Endodermal cell (in vitro differentiated cells): ENCODE measurements at places on chromosomes 1 and 21.

DNA sequence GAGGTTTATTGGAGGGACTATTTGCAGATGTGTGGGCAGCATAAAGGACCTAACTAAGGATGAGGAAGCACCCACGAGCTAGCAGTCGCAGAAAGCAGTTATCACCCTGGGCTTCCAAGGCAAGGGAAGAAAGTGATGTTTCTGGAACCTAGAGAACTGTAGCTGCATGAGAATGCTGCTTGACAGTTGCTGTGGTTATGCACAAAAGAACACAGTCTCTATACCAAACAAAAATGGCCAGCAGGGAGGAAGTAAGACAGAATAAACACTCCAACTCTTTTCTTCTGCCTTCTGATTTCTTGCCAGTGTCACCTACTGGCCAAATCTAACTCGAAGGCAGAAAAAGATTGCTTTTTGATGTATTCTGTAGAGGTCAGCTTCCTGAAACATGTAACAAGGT is 190.2 kb downstream of the RASAL2 start:
- DNase-seq, result no peak

DNA sequence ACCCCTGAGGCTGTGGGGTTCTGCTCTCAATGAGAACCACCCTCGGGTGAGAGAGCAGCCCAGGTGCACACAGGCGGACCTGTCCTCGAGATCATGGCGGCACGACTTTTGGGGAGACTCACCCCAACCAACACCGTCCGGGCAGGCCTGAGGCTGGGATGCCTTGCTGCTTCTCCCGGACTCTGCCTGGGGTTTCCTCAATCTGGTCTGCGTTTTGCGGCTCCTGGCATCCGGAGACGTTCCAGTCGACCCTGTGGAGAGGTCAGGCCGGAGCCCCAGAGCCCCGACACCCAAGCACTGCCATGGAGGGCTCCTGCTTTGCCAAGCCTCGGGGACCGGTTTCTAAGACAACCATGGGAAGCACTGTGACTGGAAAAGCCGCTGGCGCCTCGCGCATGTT is 3879.7 kb downstream of the SRGAP2C start:
- DNase-seq, result no peak

- no peak for DNase-seq
Measured at GRCh38 chr1:16266411-16267118, 29.6 kb upstream of the CPLANE2 start.

DNA sequence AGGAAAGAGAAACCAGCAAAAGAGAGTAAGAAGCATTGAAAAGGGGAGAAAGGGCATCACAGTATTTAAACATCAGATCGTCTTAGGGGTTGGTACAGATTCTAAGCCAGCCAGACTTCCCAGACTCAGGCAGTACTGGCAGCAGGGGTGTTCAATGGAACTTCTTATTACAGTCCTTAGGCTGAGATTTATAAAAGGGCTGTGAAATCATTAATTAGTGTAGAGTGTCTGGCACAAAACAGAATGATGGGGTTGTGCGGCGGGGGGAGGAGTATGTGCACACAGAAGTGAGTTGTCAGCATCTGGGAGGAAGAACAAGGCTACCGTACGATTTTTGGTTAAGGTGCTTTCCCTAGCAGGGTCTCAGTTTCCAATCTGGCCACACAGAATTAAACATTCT is 38.2 kb downstream of the ARHGEF11 start:
- DNase-seq, result no peak

DNA sequence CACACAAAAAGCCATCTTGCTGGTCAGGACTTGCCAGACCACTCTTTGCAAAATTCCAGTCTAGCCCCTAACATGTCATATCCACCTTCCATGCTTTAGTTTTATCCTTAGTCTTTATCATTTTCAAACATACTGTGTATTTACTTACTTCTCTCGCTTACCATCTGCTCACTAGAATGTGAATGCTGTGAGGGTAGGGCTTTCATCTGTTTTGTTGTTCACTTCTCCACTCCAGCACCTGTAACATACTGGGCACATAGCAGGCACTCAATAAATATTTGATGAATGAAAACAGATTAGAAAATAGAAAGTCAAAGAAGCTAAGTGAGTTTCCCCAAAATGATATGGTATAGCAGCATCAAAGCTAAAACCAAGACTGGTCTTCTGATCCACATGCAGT is 79.9 kb downstream of the OLFML2B start:
- DNase-seq, result no peak

DNA sequence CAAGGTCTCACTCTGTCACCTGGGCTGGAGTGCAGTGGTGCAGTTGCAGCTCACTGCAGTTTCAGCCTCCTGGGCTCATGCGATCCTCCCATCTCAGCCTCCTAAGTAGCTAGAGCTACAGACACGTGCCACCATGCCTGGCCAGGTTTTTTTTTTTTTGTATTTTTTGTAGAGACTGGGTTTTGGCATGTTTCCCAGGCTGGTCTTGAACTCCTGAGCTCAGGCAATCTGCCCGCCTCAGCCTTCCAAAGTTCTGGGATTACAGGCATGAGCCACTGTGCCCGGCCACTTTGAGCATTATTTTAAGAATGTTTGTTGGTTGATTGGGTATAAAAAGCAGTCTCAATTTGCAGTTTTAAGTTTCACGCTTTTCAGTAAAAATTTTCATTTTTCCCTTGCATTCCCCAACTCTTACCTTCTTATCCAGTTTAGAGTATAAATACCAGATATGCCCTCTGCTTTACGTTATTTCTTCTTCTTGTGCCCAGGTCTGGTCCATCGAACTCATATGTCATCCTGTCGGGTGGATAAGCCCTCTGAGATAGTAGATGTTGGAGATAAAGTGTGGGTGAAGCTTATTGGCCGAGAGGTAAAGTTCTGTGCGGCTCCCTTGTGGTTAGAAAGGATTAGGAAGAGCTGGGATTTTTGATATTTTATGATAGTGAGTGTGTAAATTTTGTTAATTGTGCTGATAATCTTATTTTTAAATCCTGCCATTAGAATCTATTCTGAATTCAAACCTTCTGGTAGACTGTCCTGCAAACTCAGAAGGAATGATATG is 36.0 kb downstream of the FABP3 start:
- DNase-seq, result no peak

DNA sequence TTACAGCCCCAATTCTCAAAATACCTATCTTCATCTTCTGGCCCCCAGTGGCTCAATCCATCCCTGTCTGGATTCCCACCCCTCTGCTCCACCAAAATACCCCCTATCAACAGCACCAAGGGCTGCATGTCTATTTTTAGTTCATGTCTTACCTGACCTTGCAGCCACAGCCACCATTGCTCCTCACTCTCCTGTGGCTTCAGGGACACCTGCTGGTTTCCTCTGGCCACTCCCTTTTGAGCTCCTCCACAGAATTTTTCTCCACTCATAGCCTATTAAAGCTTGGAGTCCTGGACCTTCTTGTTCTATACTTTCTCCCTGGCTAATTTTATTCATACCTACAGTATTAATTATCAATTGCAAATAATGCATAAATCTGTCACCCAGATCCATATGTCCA is 125.3 kb upstream of the NGF start:
- DNase-seq, result no peak

DNA sequence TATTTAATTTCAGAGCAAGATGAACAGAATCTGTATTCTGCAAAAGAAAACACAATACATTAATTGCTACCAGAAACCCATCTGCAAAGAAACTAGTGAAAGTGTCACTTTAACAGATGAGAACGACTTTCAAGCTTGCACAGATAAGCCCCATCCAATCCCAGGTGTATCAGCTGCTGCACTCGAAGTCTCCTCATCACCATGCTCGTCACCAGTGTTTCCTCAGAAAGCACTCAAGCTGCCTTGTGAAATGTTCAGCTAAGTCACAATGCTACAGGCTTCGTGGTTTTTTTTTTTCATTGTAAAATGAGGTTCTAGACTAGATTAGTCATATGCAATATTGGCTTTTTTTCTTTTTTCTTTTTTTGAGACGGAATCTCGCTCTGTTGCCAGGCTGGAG is 3.3 kb upstream of the TOMM20 start:
- DNase-seq, result no peak

- no peak for DNase-seq
Measured at GRCh38 chr1:16409536-16410152, 27.6 kb downstream of the SPATA21 start.

GRCh38 chr1:9151328-9151860 is 22.5 kb upstream of the GPR157 start:
- no peak for DNase-seq

DNA sequence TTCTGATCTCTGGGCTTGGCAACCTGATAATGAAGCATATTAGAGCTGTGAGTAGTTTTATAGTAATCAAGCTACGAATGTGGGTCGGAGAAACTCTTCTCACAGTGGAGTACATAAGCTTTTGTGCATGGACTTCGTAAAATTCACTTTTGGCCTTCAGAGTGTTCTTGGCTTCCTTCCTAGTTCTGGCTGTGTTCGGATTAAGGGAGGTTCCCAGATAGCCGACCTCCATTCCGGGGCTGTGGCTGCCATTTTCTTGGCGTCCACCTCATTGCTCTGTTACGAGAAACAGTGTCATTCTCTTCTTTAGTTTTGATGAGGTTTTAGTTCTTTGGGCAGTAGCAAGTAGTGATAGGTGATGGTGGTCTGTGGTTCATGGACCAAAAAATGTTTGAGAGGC is 26.3 kb downstream of the CAMTA1 start:
- no peak for DNase-seq

GRCh38 chr1:186792870-186793581 is 35.7 kb upstream of the PLA2G4A start:
- DNase-seq, result no peak

GRCh38 chr1:184791550-184791900 is 36.9 kb upstream of the EDEM3 start:
- DNase-seq, result no peak

- no peak for DNase-seq
Measured at GRCh38 chr1:209617047-209617673, 33.6 kb downstream of the CAMK1G start.

DNA sequence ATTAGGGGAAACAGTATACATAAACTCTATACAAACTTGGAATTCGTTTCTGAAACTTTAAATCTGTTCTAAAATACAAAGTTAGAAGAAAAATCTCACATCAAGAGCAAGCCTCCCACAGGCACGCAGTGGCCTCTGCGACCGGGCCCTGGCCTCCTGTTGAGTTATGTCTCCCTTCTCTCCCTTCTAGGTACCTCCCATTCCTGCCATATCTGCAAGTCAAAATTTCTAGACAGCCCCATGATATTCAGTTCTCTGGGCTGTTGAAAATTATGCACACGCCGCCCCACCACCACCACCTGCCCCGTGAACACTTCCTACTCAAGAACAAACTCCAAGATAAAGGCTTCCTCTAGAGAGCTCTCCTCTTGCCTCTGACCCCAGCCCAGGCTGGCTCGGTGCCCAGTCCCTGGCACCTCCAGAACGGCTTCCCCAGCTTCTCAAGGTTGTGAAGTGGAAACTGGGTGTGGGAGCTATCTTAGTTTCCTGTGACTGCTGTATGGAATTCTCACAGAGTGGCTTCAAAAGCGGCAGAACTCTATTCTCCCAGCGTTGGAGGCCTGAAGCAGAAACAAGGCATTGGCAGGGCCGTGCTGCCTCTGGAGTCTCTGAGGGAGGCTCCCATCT is 37.7 kb upstream of the LRP8 start:
- DNase-seq, result no peak

DNA sequence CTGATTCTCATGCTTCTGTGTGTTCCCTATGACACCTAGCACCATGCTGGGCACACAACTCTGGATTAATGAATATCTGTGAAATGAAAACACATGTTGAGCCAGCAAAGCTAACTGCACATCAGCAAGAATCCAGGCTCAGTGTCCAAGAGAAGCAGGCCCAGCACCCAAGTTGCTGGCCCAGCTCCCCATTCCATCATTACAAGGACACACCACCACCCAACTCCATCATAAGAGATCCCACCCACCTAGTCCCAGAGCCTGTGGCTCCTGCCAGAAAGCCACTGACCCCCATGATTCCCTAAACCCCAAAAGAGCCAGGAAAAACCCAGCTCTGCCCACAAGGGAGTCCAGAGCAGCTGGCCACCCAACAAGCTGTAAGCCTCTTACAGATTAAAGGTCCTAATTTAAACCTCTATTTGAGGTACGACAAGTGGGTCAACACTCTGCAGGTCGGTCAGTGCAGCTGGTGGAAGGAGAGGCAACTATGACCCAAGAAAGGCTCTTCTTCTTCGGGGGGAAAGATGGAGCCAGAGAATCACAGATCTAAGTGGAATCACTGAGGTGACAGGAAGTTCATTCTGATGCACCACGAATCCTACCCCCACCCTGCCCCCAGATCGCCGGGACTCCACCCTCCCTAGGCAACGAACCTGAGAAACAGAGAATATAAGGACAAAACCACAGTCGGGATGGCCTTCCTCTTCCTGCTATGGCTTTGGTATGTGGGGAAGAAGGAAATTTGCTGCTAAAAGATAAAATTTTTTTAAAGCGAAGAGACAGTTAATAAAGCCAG is 58.2 kb downstream of the CD34 start:
- DNase-seq, result no peak

DNA sequence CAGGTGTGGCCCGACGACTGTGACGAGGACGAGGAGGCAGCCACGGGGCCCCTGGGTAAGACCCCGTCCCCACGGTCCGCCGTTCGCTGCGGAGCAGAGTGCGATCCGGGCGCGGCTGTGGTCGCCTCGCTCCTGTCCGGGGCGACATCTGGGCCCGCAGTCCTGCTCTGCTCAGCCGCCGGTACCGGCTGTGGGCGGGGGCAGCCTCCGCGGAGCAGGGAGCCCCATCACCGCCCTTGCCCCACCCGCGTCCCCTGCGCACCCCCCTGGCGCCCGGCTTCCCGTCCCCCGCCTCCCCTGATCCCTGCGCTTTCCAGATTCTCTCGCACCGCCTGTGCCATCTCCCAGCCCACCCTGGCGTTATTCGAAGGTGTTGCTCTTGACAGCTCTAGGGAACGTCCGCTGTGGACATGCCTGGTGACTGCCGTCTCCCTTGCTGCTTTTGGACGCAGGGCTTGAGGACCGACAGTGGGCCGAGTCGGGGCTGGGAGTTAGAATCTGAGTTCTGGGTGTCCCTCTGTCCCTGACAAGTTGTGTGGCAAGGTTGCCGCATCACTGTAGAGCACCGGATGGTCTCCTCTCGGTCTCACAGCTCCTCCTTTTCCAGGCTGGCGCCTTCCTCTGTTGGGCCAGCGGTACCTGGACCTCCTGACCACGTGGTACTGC is 596 bp downstream of the TOR3A start:
- peak; percentile 85 for DNase-seq

DNA sequence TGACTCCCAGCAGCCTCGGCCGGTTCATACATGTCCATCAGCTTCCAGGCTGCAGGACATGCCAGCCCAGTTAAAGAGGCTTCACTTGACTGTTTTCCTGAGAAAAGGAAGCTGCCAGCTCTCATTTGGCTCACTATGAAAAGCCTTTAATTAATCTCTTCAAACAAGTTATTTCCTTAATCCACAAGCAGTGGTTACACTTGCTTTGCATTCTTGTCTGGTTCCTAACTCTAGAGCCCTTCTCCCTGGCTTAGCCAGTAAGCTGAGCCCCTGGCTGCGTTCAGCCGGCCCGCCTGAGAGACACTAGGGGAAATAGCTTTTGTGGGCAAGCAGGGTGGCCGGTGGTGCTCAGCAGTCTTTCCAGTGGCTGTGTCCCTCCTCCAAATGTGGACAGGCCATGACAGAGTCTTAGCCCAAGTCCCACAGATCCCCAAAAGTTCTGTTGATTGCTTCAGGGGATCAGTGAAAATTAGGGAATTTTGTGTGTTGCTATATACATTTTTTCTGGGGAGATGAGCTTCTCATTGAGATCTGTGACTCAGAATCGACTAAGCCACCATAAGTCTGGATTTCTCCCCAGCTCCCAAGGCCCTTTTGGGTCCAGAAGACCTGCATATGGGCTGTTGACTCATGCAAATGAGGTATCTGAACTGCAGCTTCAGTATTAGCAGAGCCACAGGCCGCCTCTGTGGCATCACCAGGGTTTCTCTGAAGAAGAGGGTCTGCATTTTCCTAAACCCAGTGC is 10.1 kb downstream of the ATF3 start:
- DNase-seq, result no peak

GRCh38 chr1:193115629-193116227 is 6.1 kb upstream of the CDC73 start:
- no peak for DNase-seq
